Fibroblast of upper back skin (primary cell): ENCODE measurements at places on chromosomes 4 and X.

GRCh38 chr4:66906314-66906713, 639.0 kb downstream of the CENPC start:
- DNase-seq: no peak

- no peak for DNase-seq
Measured at GRCh38 chr4:188214861-188215260, 75.6 kb downstream of the TRIML1 start.

DNA sequence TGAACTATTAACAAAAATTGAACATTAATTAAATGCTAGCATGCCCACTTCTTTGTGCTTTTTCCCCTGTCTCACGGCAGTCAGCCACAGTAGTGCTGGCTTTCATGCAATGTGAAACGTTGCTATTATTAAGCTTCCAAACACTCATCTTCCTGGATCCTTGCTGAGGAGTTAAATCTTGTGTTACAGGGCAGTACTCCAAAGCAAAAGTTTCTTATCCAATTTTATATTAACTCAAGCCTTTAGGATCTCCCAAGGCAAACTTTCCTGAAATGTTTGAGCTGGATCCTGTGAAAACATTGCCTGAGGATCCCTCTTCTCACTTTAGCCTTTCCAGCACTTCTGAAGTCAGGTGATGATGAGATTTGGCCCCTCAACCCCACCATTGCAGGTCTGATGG, 1454.8 kb downstream of the FSTL5 start:
- DNase-seq: no peak

DNA sequence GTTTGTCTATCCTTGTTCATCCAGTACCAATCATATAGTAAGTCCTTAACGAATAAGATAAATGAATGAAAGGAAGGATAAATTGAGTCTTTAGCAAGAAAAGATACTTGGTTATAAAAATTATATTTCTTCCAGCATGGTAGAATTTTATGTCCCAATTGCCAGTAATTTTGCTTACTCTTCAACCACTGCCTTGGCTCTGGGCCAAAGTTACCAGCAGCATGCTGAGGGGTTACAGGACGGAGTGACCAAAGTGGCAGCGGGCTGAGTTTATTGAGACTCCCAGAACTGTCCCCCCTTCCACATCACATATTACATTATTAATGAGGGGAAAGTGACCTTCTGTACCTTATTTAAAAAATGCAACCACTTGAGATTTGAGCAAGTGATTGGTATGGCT, 121.7 kb downstream of the RASGEF1B start:
- no peak for DNase-seq

- DNase-seq: peak; percentile 60
Measured at GRCh38 chr4:56127716-56128115, 179.0 kb downstream of the CEP135 start.

DNA sequence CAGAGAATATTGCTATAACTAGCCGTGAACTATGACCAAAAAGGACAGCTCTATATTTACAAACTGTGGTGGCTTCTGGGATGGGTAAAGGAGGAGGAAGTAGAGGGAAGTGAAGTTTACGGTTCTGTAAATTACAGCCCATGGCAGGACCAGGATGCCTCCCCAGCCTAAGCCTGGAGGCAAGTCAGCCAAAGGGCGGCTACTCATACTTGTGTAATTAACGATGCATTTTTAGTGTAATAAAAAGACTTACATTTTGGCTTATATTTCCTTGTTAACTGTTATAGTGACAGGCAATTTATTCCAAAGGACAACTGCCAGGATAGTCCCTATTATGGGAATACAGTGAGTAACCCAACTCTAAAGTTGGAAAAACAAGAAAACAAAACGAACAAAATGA, 139.9 kb upstream of the OTUD4 start:
- DNase-seq: no peak

GRCh38 chrX:41716767-41717473, 7.1 kb upstream of the GPR82 start:
- no peak for DNase-seq

- DNase-seq: no peak
Measured at GRCh38 chrX:5650904-5651303, 577.8 kb downstream of the NLGN4X start.

GRCh38 chrX:17471121-17471520, 96.1 kb downstream of the NHS start:
- DNase-seq: no peak

- no peak for DNase-seq
Measured at GRCh38 chr4:71296945-71297344, 41.9 kb upstream of the SLC4A4 start.

- no peak for DNase-seq
Measured at GRCh38 chrX:17603196-17603595, 134.1 kb upstream of the SCML1 start.

DNA sequence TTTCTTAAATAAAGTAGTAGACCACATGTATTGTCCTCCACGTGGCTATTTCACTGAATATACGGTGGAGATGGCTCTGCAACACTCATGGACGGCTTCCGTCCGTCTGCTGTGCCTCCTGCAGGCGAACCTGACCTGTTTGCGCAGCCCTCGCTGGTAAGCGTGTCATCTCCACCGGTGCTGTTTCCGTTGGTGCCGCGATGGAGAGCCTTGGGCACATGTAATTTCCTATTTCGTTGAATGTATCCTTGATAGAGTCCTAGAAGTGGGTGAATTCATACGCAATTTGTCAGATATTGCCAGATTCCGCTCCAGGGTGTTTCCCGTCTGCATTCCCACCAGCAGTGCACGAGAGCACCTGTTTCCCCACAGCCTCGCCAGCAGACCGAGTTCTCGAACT, 48.5 kb downstream of the HTT-AS start:
- no peak for DNase-seq

DNA sequence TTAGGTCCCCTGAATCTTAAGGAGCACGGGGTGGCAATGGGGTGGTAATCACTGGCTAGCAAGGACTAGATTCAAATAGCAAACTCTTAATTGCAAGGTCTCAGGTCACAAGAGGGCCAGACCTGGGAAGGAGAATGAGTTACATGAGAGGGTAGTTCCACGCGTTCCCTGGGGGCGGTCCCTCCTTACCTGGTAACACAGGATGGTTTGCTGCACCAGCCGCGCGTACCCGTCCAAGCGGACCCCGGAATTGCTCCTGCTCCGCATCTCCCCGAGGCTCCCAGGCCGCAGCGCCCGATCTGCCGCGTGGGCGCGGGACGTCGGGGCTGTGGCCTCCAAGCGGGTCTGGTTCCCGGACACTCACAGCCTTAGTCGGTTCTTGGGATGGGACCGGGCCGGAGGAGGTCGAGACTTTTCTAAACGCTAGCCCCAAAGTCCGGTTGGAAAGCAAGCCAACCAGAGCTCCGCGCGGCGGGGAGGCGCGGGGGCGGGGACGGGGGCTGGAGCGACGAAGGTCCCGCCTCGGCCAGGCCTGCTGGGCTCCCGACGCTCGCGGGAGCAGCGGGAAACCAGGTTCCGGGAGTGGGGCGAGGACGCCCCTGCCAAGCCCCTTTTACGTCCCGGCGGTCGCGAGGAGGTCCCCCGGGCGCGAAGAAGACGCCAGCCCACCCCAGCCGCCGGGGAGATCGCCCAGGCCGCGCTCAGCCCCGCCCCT, at the start of gene PHKA2:
PHKA2 (minus strand) TSS at position 449 of the 715 bp plus-strand sequence; CDS start at position 267, 182 bp downstream.
- peak; percentile 34 for DNase-seq

DNA sequence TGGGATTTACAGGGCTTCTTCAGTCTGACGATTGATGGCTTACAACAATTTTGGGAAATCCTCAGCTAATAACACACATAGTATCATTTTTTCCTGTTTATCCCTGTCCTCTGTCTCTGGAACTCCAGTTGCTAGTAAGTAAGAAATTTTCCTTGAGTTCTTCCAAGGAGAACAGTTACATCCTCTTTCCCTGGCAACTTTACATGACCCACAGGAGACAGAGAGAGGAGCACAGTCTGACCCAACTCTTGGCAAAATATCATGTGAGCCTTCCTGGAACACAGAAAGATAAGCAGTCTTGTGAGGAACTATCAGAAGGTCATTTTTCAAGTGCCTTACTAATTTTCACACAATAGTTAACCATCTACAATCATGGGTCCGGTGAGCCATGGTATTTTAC, 578.7 kb upstream of the PABPC4L start:
- DNase-seq: no peak

DNA sequence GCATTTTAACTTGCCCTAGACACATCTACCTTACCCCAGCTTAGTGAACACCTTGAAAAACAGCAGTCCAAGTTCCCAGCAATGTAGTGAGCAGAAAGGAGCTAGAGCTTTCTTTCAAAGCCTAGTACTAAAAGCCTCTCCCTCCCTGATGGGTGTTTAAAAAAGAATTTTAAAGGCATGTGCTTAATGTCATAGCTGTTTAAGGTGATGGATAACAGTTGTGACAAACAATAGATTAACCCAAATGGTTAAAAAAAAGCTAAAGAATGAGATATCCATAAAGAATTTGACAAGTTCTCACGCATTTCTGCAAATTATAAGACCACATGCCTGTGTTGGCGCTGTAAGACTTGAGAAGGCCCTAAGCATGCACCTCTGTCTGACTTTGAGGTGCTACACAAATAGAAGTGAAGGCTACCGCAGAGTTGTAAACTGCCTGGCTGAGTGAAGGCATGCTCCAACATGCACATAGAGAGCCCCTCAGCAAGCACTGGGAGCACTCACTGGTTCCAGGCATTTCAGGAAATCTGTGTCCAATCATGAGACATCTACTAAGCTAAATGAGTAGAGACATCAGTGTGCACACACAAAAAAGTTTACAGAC, 94.0 kb downstream of the PHF8 start:
- DNase-seq: no peak

- no peak for DNase-seq
Measured at GRCh38 chrX:133399411-133399810, 15.9 kb downstream of the GPC4 start.

DNA sequence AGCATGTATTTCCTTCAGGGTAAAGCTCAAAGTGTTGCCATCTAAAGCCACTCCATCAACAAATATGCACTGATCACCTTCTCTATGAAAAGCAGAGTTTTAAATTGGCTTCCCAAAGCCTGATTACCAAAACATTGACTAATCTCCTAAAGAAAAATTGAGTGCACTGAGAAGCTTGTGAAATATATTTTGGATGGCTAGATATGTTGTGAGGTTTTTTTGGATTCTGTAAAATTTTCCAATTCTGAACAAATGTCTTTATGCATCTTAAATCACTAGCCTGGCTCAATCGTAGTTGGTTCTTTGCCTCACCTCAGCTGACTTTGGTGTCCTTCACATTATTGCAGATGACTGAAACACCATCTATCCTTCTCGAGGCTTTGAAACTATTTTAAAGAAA, 14.9 kb upstream of the EXOSC9 start:
- no peak for DNase-seq

- DNase-seq: no peak
Measured at GRCh38 chr4:12846368-12846767, 637.8 kb downstream of the RAB28 start.

DNA sequence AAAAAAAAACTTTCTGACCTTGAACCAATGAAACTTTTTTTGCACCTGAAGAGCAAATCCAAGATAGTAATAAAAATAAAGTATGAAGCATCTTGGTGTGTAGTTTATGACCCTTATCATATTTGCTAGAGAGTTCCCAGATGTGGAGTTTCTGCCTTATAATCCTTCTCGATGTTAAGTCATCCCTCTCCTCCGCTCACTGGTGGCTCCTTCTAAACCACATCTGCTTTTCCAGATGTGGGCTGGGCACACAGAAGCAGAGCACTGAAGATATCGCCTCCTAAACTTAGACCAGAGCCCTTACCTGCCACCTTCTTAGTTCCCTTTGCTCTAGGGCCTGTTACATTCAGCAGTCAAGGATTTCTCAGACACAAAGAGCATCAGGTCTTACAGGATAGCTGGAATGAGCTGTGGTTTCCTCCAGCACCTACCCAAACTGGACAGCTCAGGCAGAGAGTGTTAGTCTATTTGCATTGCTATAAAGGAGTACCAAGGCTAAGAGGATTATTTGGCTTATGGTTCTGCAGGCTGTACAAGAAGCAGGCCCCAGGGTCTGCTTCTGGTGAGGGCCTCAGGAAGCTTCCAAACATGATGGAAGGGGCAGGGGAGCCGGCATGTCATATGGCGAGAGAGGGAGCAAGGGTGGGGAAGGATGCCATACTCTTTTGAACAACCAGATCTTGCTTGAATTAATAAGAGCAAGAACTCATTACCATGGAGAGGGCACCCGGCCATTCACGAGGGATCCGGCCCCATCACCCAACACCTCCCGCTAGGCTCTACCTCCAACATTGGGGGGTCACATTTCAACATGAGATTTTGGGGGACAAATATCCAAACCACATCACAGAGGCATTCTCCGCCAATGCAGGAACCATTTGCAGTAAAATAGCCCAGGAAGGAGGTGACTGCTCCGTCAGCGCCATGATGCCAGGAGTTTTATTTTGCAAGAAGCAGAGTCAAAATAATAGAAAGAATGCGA, 75.6 kb upstream of the HELT start:
- no peak for DNase-seq

GRCh38 chrX:109643687-109644086, 18.7 kb upstream of the KCNE5 start:
- DNase-seq: no peak

DNA sequence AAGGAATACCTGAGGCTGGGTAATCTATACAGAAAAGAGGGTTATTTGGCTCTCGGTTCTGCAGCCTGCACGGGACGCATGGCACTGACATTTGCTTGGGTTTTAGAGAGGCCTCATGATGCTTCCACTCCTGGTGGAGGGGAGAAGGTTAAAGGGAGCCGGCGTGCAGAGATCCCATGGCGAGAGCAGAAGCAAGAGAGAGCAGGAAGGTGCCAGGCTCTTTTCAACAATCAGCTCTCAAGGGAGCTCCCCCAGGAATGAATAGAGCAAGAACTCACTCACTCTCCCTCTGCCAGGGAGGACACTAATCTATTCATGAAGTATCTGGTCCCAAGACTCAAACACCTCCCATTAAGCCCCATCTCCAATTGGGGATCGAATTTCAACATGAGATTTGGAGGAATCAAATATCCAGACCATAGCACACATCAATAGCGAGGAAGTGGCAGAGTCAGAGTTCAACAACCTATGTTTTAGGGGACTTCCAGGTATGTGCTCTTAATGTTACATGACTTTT, 109.8 kb downstream of the SORBS2 start:
- no peak for DNase-seq

DNA sequence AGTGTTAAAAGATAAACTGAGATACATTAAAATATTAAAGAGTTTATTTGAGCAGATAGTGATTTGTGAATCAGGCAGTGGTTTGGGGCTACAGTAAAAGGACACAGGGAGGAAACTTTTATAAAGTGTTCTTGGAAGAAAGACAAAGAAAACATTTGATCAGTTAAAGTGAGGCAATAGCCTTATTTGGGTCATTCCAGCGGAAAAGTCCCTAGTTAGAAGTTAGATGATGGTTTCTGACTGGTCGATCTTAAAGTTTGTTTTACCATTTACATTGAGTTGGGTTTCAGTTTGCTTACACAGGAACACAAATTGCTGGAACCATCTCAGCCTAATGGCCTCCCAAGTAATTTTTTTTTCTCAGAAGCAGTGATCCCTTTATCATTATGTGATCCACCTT, 69.7 kb downstream of the PPP1R2C start:
- DNase-seq: no peak

- no peak for DNase-seq
Measured at GRCh38 chr4:161359491-161359890, 804.3 kb downstream of the FSTL5 start.

- DNase-seq: no peak
Measured at GRCh38 chr4:117889978-117890377, 144.3 kb upstream of the NDST3 start.

- DNase-seq: peak; percentile 62
Measured at GRCh38 chr4:168723569-168723968, 226.7 kb downstream of the PALLD start.

GRCh38 chr4:10730590-10730989, 46.0 kb upstream of the CLNK start:
- no peak for DNase-seq

- peak; percentile 96 for DNase-seq
Measured at GRCh38 chr4:169229571-169230028, 41.2 kb downstream of the SH3RF1 start.

- no peak for DNase-seq
Measured at GRCh38 chr4:2813446-2814405, 20.8 kb downstream of the SH3BP2 start.
